Hepatocyte (in vitro differentiated cells): ENCODE measurements at places on chromosomes 5 and 9. TPM values are rescaled to one million over a fixed set of nuclear protein-coding genes. Genes with fewer than 3 reads are reported as not detected.

Gene OR1J2
- polyA plus RNA-seq = not detected in 2 replicates

Gene GPR21
- 0.75 TPM in 1 of 2 replicates, not detected in the other for polyA plus RNA-seq

Gene IL4
- not detected in 2 replicates for polyA plus RNA-seq

DNA sequence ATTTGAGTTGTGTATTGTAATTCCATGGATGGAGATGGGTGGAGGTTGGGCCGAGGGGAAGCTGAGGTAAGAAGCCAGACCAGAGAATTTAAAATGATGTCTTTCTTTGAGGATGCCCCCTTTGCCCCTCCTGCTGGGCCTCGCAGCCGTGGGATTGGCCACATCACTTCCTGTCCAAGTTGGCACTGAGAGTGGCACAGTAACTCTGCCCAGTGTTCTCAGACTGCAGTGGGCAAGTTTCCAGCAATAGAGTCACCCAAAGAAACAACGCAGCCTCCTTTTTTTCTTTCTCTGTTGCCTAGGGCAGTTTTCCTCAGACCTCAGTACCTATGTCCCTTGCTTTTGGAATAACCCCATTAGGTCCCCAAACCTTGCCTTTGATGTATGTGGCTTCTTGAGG lies 306.6 kb upstream of the DMRT1 start:
- no peak for DNase-seq
- no peaks in the 10 kb centered on the region for H3K27me3 ChIP-seq
- no peak overlapping the region for H3K27ac ChIP-seq
- no peaks in the 10 kb centered on the region for H3K36me3 ChIP-seq
- H3K4me3 ChIP-seq = no peak overlapping the region

DNA sequence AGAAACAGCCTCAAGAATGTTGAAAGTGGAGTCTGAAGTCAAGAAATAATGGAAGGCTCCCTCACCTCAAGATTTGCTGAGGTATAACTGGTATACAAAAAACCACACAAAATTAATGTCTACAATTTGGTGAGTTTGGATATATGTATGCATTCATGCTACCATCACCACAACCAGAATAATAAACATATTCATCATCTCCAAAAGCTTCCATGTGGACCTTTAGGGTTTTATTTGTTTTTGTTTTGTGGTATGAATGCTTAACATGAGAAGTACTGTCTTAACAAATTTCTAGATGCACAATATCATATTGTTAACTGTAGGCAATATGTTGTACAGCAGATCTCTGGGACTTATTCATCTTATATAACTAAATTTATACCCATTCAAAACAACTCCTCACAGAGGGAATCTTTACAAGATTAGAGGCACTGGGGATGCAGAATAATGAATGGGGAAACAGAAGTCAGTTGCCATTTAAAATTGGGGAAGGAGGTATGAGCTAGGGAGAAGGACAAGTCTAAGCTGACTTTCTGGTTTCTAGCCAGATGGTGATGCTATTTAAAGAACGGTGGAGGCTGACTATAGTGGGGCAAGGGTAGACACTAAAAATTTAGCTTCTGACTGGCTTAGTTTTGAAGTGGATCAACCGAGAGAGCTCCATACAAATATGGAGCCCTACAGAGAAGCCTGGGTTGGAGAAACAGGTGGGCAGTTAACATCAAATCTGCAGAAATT lies 213.9 kb downstream of the BNC2 start:
- H3K4me3 ChIP-seq = no peak overlapping the region
- DNase-seq = no peak
- H3K36me3 ChIP-seq = no peaks in the 10 kb centered on the region
- no peaks in the 10 kb centered on the region for H3K27me3 ChIP-seq

Gene TSSK1B
- not detected in 2 replicates for polyA plus RNA-seq

- no peak for DNase-seq
- no peak overlapping the region for H3K27ac ChIP-seq
- H3K36me3 ChIP-seq = no peaks in the 10 kb centered on the region
- H3K27me3 ChIP-seq = no peaks in the 10 kb centered on the region
- peaks cover 4% of the 10 kb centered on the region for H3K4me1 ChIP-seq
- H3K4me3 ChIP-seq = no peak overlapping the region
These were observed 11.5 kb downstream of the SNX30 start for GRCh38 chr9:112761912-112762655.

DNA sequence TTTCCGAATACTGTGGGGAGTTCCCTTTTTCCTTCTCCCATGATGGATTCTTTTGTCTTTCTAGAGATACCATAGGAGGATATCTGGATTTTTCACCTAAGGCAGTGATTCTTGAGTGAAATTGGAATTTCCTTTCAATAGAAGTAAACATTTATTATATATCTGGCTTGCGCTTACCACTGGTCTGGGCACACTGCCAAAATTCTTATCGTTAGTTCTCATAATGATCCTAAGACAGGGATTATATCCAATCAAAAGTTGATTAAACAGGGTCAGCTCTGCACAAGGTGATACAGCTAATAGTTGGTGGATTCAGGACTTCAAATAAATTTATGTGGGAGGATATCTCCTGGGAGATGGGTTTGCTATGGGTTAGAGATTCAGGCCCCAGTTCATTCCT lies 9.6 kb downstream of the TLE4 start:
- H3K27ac ChIP-seq = peak overlapping the region; percentile 10
- H3K36me3 ChIP-seq = no peaks in the 10 kb centered on the region
- no peak for DNase-seq
- peaks cover 30% of the 10 kb centered on the region for H3K4me1 ChIP-seq
- no peak overlapping the region for H3K4me3 ChIP-seq

Gene TRMT10B
- polyA plus RNA-seq = 4.1 and 4.8 TPM in 2 replicates

DNA sequence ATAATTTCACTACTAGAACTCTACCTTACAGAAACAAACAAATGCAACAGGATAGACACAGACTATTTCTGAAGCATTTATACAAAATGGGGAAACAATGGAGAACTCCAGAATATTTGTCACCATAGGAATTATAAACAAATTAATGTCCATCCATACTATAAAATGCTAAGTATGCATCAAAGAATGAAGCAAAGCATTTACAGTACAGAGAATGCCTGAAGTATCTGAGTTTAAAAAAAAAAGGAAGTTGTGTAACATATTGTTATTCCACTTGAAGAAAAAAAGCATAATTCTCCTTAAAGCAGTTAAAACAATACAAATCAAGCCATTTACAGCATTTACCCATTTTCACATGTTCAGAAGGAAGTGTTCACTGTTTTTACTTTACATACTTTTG lies 53.0 kb downstream of the DROSHA start:
- H3K27me3 ChIP-seq = no peaks in the 10 kb centered on the region
- H3K36me3 ChIP-seq = no peaks in the 10 kb centered on the region
- H3K4me1 ChIP-seq = no peaks in the 10 kb centered on the region

Gene KIF12
- polyA plus RNA-seq = 96.5 and 97.3 TPM in 2 replicates

DNA sequence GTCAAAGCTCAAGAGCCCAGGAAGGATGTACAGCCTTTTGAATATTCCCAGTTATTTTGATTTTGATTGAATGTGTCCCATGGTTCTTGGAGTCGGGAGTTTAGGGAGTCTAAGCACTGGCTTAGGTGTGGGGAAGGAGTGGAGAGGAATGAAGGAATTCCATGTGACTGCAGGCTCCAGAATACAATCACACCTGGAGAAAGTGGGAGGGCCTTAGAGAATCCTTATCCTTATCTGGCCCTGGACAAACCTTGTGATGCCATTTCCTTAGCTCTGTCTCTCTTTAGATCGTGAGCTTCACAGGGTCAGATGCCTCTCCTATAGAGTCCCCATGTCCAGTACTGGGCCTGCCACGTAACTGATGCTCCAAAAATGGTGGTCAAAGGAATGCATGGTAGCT lies 4.2 kb upstream of the EEIG1 start:
- H3K27me3 ChIP-seq = no peaks in the 10 kb centered on the region
- H3K4me3 ChIP-seq = no peak overlapping the region
- peak overlapping the region; percentile 43 for H3K27ac ChIP-seq

DNA sequence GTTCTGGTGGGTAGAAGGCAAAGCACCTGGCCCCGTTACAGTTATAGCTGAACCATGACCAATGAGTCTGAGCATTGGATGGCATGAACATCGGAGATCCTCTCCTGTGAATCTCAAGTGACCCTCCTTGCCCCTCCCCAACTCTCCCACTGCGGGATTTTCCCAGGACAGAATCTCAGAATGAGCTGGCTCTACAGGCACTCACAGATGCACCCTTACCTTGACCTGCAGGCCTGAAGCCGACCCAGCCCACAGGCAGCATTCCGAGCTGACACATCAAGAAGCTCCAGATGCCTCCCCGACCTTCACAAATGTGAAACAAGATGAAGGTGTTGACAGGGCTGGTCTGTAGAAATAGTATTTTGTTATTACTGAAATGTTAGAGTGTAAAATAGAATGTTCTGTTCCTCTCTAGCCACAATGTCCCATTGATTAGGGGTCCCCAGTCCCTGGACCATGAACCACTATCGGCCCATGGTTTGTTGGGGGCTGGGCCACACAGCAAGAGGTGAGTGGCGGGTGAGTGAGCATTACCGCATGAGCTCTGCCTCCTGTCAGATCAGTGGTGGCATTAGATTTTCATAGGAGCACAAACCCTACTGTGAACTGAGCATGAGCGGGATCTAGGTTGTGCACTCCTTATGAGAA lies 263.4 kb downstream of the AUH start:
- H3K4me3 ChIP-seq = no peak overlapping the region
- H3K36me3 ChIP-seq = no peaks in the 10 kb centered on the region
- H3K27ac ChIP-seq = no peak overlapping the region
- no peak for DNase-seq
- H3K4me1 ChIP-seq = peaks cover 10% of the 10 kb centered on the region

GRCh38 chr9:81028504-81028903 lies 660.8 kb downstream of the TLE1 start:
- no peak overlapping the region for H3K4me3 ChIP-seq
- H3K36me3 ChIP-seq = no peaks in the 10 kb centered on the region
- no peak overlapping the region for H3K27ac ChIP-seq
- H3K27me3 ChIP-seq = no peaks in the 10 kb centered on the region
- peaks cover 13% of the 10 kb centered on the region for H3K4me1 ChIP-seq
- DNase-seq = no peak

DNA sequence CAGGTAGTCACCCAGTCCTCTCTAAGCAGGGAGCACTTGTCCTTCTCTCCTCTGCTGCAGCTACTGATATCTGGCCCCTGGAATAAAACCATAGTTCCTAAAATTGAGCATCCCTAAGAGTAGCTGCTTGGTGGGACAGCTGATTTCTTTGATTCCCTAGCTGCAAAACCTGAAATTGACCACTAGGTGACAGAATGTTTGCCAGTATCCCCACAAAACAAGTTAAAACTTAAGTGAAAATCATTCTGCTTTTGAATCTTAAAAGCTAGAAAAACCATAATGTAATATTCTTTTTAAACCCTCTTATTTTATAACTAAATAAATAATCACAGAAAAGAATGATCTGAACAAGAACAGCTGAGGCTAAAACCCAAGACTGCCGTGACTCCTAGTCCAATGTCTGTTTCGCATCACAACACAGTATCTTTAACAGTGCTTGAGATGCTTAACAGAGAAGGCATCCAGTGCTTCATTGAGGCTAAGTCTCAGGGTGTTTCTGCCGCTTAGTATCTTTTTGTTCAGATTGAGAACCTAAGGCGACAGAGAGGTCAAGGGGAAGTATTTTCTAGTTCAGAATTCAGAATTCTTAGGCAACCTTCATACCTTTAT lies 24.4 kb upstream of the TAL2 start:
- DNase-seq = no peak
- H3K27ac ChIP-seq = no peak overlapping the region
- no peak overlapping the region for H3K4me3 ChIP-seq
- no peaks in the 10 kb centered on the region for H3K36me3 ChIP-seq
- H3K27me3 ChIP-seq = no peaks in the 10 kb centered on the region

GRCh38 chr5:112866739-112867138 lies 5.7 kb downstream of the SRP19 start:
- H3K4me3 ChIP-seq = no peak overlapping the region
- H3K36me3 ChIP-seq = no peaks in the 10 kb centered on the region
- no peak overlapping the region for H3K27ac ChIP-seq
- H3K4me1 ChIP-seq = peaks cover 14% of the 10 kb centered on the region
- no peaks in the 10 kb centered on the region for H3K27me3 ChIP-seq

DNA sequence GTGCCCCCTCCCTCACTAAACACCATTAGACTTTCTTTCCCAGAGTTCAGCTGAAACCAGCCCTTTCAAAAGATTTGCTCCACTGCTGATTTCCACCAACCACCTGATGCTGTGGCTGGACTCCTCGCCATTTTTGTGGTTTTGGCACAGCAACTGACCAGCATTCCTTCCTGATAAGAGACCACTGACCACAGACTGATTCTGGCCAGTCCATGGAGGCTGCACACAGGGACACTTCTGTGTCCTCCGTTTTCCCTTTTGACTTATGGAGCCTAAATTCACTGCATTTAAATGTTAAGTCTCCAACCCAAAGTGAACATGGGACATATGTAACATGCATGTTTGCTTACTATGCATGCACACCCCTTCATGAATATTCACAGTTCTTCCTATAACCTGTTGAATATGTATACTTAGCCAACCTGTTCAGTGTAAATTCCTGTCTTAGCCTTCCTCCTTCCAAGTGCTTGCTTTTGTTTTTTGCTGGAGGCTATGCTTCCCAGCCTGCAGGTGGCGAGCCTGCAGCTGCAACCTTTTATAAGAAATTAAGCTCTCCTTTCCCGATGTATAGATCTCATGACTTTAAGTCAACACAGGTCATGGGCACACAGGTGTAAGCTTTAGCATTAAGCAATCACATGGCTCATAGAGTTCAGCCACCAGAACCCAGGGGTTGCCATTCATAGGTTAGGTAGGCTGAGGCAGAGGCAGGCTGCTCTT lies 78.7 kb downstream of the ACTL7B start:
- H3K4me3 ChIP-seq = no peak overlapping the region
- H3K36me3 ChIP-seq = no peaks in the 10 kb centered on the region
- no peak for DNase-seq
- H3K27ac ChIP-seq = no peak overlapping the region
- H3K27me3 ChIP-seq = no peaks in the 10 kb centered on the region
- H3K4me1 ChIP-seq = peaks cover 9% of the 10 kb centered on the region

GRCh38 chr5:5487585-5488360 lies 65.3 kb downstream of the ICE1 start:
- H3K27me3 ChIP-seq = no peaks in the 10 kb centered on the region
- no peaks in the 10 kb centered on the region for H3K4me1 ChIP-seq
- no peaks in the 10 kb centered on the region for H3K36me3 ChIP-seq
- no peak overlapping the region for H3K4me3 ChIP-seq

DNA sequence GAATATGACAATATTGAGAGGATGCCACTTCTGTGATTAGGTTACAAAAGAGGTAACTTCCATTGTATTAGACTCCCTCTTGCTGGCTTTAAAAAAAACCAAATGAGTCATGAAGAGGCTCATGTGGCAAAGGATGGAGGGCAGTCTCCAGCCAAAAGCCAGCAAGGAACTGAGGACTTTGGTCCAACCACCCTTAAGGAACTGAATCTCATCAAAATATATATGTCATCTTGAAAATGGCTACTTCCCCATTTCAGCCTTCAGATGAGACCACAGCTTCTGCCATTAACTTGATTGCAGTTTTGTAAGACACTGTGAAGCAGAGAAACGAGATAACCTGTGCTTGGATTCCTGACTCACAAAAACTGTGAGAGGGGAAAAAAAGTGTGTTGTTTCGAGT lies 15.5 kb upstream of the TRIM32 start:
- no peak overlapping the region for H3K4me3 ChIP-seq
- no peaks in the 10 kb centered on the region for H3K4me1 ChIP-seq
- H3K36me3 ChIP-seq = no peaks in the 10 kb centered on the region
- no peaks in the 10 kb centered on the region for H3K27me3 ChIP-seq
- H3K27ac ChIP-seq = no peak overlapping the region
